ENCODE measurements at places on chromosomes 12 and 14.

- peak; percentile 87 for DNase-seq
Observed at GRCh38 chr14:76720382-76720813, 40.9 kb upstream of the VASH1 start.

DNA sequence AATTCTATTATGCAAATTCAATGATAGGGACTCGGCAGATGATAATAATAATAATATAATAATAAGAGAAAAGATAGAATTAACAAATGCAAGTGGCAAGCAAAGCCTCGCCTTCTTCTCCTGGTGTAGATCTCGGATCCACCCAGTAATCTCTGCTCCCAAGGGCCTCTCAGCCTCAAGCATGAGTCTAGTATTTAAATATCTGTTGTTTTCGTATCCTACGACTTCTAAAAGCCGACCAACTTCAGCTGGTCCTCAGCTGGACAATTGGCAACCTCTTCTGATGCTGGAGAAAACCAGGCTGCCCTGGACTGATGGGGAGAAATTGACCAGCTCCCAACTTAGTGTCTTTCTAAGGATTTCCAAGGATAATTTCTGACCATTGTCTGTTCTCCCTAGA is 14.0 kb upstream of the MAP1LC3B2 start:
- no peak for DNase-seq

GRCh38 chr12:24535334-24536069 is 413.4 kb downstream of the BCAT1 start:
- DNase-seq = no peak

GRCh38 chr12:4274396-4275015 is 944 bp downstream of the CCND2 start:
- no peak for DNase-seq

DNA sequence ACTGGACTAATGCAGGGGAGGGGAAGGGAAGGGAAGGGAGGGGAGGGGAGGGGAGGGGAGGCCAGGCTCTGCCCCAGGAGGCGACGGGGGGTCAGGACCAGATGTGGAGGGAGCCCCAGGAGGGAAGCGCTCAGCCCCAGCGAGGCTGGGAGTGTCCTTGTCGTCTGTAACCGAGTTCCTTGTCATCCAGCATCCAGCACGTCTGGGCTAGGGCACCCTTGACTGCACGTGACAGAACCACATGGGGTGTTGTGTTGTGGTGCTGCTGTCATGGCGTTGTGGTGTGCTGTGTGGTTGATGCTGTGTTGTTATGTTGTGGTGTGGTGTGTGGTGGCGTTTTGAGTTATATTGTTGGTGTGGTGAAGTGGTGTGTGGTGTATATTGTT is 28.4 kb upstream of the SFSWAP start:
- no peak for DNase-seq

DNA sequence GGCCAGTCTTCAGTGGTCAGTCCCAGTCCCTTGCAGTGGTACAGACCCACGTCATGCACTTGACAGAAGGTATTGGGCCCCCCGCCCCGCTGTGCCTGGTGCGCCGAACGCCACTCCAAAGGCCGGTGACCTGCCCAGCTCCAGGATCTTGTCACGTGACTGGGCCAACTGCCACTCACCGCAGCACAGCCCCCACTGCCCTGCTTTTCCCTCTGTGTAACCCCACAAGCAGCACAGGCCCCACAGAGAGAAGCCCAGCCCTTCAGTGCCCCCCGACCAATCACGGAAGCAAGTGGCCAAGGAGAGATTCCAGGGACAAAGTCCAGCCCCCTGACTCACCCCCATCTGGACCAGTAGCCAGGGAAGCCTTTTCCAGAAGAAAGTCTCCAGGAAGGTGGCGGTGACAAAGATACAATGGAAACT is 498 bp downstream of the GPR132 start:
- DNase-seq = no peak

DNA sequence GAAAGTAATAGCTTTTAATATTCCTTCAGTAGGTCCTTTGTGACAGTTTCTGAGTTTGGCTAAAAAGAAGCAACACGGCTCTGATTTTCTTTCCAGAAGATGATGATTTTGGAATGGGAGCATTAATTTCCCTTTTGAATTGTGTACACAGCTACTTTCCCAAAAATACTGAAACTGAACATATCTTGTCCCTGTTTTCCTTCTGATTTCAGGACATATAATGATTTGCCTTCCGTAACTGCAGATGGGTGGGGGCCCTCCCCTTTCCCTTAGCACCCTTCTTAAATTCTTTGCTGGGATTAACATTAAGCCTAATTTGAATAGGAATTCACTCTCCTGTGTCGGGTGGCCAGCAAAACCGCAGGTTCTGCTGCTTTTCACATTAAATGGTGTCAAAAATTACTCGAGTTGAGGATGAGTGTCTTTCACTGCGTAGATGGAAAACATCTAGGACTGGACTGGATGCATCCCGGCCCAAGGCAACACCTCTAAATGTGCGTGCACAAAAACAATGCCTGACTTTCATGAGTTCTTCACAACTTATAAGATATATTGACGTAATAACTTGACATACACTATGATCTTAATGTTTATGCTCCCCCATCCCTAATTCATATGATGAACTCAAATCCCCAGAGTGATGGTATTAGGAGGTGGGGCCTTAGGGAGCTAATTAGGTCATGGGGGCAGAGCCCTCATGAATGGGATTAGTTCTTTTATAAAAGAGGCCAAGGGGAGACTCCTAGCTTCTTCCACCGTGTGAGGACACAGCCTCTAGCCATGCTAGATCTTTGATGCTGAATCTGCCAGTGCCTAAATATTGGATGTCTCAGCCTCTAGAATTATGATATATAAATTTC is 158.1 kb downstream of the AEBP2 start:
- no peak for DNase-seq

- DNase-seq = no peak
Observed at GRCh38 chr12:86683568-86684304, 427.5 kb upstream of the MGAT4C start.

- DNase-seq = no peak
Observed at GRCh38 chr12:40104461-40105264, 1.2 kb downstream of the SLC2A13 start.

DNA sequence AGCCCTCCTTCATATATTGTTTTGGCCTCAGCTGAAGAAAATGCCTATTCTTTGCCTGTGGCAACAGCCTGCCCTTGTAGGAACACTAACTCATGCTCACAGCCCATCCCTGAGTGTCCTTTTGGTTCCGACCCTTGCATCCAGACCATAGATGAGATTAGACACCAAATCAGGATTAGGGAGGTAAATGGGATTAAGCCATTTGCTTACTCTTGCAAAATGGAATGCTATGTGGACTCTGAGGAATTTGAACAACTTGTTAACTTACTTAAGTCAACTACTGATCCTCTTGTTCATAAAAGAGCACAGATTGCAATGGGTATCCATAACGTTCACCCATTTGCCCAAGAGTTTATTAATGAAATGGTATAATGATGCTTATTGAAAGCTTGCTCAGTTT is 27.3 kb downstream of the TSHR start:
- DNase-seq = no peak

DNA sequence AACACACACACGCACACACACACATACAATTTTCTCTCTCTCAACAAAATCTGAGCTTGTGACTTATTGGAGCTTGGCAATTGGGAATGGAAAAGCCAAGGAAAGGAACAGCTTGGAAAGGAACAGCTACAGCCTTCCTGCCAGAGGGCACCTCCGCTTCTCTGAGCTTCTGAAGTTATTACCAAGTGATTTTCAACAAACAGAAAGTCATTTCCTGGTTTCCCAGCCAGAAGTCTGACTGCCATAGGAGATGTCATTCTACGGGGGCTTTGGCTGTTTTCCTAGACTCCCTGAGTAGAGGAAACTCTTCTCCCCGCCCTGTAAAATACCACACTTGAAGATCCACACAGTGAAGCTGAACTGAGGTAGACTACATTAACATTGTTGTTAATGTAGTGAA is 198.3 kb downstream of the CFAP54 start:
- DNase-seq = no peak

GRCh38 chr12:58914457-58914856 is 5.8 kb downstream of the LRIG3 start:
- no peak for DNase-seq

DNA sequence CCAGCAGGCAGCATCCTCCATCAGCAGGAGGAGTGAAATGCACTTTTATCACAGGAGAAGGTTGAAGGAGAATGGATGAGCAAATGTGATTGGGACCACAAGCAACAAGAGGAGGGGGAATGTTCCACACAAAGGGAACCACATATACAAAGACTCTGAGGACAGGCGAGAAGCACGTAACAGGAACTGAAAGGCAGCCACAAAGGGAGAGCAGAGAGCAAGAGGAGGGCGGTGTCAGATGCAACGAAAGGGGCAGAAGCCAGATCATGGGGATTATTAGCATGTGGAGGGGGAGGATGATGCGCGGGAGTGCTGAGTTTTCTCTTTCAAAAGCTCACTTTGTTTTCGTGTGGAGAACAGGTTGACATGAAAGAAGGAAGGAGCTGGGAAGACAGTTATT is 241.1 kb downstream of the SPTSSA start:
- DNase-seq = no peak

GRCh38 chr12:96751626-96752025 is 155.4 kb upstream of the NEDD1 start:
- no peak for DNase-seq

DNA sequence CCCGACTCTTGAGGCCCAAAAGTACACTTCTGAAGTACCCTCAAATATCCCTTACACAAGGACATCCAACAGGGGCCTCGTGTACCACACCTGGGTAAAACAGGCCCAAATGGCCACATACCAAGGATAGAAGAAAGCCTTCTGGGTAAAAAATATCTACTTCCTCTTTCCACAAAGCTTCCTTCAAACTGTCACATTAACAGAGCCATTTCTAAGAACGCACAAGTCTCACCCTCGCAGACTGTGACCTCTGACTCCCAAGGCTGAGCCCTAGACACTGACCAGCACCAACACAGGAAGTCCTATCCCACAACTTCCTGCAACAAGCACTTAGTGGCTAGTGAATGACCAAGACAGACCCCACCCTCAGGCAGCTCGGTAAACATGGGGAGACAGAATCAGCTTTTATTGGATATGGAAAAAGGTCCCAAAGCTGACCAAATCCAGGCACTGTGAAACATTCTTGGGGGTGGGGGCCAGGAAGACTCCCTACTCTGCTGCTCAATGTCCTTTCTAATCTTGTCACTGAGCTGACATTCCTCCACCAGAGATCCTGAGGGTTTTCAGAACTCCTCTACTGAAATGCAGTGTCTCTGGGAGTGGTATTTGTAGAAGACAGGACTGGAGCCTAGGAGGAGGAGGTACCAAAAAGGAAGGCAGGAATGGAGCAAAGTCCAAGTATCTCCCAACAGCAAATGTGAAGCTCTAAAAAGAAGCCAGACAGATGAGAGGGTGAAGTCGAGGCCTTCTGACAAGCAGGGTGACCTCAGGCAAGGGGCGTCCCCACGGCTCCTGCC is 15.9 kb downstream of the KCTD10 start:
- DNase-seq = no peak

GRCh38 chr12:115337693-115338543 is 653.9 kb upstream of the TBX3 start:
- peak; percentile 44 for DNase-seq

DNA sequence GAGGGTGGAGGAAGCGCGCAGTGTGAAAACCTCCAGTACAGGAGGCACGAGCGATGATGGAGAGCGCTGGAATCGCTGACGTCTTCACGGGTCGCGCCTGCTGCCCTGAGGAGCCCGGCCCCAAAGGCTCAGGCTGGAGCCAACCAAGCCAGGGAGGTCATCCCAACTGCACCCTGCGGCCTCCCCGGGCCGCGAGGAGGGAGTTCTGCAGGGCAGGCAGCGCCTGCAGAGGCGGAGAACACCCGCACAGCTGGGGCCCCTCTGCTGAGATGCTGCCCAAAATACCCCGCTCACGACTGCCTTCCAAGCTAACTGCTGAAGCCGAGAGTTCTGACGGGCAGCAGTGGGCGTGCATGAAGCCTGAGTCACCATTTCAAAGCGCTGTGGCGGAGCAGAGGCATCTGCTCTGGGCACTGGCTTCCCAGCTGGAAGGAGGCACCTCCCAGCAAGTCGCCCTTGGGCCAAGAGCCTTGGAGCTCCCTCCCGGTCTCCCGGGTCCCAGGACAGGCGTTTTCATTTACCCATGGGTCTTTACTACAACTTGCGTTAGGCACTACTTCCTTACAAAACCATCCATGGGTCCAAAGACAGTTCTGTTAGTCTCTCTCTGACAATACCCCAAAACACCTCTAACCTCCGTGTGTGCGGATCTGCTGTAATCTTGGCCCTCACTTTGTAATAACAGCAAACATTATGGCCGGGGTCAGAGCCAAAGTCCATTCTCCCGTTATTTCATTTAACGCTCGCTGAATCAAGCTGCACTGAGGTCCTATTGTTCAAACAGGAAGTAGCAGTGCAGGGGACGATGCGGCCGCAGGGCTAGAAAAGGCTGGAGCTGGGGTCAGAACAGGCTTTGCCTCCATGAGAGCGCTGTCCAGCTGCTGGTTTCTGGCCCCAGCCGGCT is 60.1 kb upstream of the RIMBP2 start:
- peak; percentile 17 for DNase-seq

DNA sequence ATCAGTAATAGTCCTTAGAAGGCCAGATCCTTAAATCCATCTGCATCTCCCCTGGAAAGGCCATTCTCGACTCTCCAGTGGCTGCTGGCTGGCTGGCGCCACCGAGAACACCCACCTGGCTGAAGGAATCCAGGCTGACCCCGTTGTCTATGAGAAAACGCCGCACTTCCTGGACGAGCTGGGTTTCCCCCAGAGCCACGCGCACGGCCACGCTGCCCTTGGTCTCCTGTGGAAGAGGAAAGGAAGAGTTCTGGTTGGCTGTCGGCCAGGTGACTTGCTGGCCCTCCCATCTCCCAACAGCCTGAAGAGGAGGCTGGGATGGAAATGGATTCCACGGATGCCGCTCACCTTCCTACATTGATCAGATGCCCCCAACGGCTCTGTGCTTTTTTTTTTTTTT is 23.9 kb downstream of the RBM19 start:
- DNase-seq = no peak

DNA sequence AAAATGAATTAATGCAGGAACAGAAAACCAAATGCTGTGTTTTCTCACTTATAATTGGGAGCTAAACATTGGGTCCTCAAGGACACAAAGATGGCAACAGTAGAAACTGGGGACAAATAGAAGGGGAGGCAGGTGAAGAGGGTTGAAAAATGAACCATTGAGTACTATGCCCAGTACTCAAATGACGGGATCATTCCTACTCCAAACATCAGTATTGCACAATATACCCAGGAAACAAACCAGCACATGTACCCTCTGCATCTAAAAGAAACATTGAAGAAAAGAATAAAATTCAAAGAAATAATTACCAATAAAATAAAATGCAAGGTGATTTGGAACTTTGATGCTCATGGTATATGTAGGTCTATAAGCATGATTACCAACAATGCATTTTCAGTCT is 110.8 kb downstream of the LMO3 start:
- no peak for DNase-seq

Measured in heart left ventricle (tissue), 16 donors.